Stimulated activated naive CD4-positive, alpha-beta T cell (primary cell): ENCODE measurements at places on chromosomes 6 and 20.

DNA sequence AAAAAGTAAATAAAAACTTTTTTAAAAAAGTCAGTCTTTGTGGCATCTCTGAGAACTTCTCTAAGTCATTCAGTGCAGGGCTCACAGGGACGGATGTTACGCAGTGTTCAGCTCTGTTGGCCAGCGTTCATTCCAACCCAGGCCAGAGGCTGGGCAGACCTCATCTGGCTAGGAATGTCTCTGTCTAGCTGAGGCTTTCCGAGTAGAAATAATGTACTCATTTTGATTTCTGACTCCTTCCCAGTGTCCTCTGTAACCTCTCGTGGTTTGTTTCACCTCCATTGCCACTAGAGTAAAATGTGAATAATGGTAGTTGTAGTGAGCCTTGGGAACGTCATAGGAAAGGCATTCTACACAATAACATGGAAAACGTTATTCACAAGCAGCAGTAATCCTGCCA is 135.1 kb downstream of the TMEM242 start:
- no peak for DNase-seq

DNA sequence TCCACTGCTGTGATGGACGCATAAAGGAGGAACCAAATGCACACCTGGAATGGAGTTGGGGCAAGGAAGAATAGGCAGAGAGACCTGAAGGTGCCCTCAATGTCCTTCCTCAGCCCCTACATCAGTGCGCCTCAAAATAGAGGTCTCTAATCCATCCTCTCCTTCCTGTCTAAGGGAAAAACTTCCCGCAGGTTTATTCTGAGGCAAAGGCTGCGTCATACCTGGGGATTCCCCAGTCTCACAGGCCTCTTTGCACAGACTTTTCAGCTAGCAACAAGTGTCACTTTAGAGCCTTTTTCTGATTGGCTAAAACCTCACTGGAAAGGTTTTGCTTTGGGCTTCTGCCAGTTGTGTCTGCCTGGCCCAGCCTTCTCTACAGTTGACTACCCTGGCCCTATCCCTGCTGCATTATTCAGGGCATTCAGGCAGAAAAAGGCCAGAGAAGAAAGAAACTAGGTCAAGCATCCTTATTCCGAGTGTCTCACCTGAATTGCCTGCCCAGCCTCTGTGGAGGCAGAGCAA is 1.8 kb upstream of the HLA-DQB1 start:
- no peak for DNase-seq

GRCh38 chr6:71238351-71238750 is 50.3 kb upstream of the OGFRL1 start:
- DNase-seq, result no peak

- no peak for DNase-seq
These were observed 73.8 kb upstream of the SCP2D1 start for GRCh38 chr20:18739751-18740166.

- DNase-seq, result no peak
These were observed 42.1 kb upstream of the FOXA2 start for GRCh38 chr20:22626496-22626895.
